Thyroid gland (tissue), 4 donors: ENCODE measurements at places on chromosomes 6 and 20. TPM values are rescaled to one million over a fixed set of nuclear protein-coding genes. Genes with fewer than 3 reads are reported as not detected.

ADGB gene
- not detected for total RNA-seq

TSPYL4 gene
- total RNA-seq = 23.0 TPM

RIPPLY2 gene
- not detected for total RNA-seq

HLA-DQA2 gene
- total RNA-seq = not detected

F13A1 gene
- total RNA-seq = 139 TPM

GPX5 gene
- total RNA-seq = not detected

SIM1 gene
- total RNA-seq = not detected

C20orf202 gene
- total RNA-seq = not detected
